Spleen (tissue), 13 donors: ENCODE measurements at places on chromosomes 12 and 14. TPM values are rescaled to one million over a fixed set of nuclear protein-coding genes. Genes with fewer than 3 reads are reported as not detected.

Gene RASAL1
- 0.58 TPM for polyA plus RNA-seq

Gene TMEM229B
- polyA plus RNA-seq: 3.0 TPM

Gene SERPINA12
- polyA plus RNA-seq: not detected

Gene SERPINA1
- 28.4 TPM for polyA plus RNA-seq

Gene POTEG
- polyA plus RNA-seq: not detected

Gene FAR2
- polyA plus RNA-seq: 9.8 TPM

Gene ADCK1
- 5.0 TPM for polyA plus RNA-seq

Gene NAA25
- polyA plus RNA-seq: 5.9 TPM

Gene TAS2R46
- polyA plus RNA-seq: not detected

Gene SLCO1A2
- polyA plus RNA-seq: 0.12 TPM

Gene PTHLH
- polyA plus RNA-seq: 0.45 TPM

Gene WIF1
- polyA plus RNA-seq: not detected

Gene SLC7A7
- polyA plus RNA-seq: 34.2 TPM

Gene TMEM179
- polyA plus RNA-seq: not detected

Gene KLRG1
- 5.1 TPM for polyA plus RNA-seq

Gene FLRT2
- 9.6 TPM for polyA plus RNA-seq

Gene GPX2
- polyA plus RNA-seq: 0.26 TPM

Gene GARIN6
- not detected for polyA plus RNA-seq

Gene EPYC
- polyA plus RNA-seq: 0.08 TPM

Gene OTOGL
- polyA plus RNA-seq: 0.22 TPM

Gene AQP6
- polyA plus RNA-seq: not detected

Gene OR4E2
- not detected for polyA plus RNA-seq

Gene CACNA1C
- 0.67 TPM for polyA plus RNA-seq

Gene SYNE3
- polyA plus RNA-seq: 1.4 TPM

Gene RIPK3
- polyA plus RNA-seq: 14.0 TPM

Gene WDHD1
- 1.4 TPM for polyA plus RNA-seq

Gene TUBA1A
- 68.5 TPM for polyA plus RNA-seq
